ENCODE measurements at places on chromosomes 1 and 21.

GRCh38 chr1:15188678-15189077 is 35.1 kb downstream of the TMEM51 start:
- DNase-seq, result no peak

DNA sequence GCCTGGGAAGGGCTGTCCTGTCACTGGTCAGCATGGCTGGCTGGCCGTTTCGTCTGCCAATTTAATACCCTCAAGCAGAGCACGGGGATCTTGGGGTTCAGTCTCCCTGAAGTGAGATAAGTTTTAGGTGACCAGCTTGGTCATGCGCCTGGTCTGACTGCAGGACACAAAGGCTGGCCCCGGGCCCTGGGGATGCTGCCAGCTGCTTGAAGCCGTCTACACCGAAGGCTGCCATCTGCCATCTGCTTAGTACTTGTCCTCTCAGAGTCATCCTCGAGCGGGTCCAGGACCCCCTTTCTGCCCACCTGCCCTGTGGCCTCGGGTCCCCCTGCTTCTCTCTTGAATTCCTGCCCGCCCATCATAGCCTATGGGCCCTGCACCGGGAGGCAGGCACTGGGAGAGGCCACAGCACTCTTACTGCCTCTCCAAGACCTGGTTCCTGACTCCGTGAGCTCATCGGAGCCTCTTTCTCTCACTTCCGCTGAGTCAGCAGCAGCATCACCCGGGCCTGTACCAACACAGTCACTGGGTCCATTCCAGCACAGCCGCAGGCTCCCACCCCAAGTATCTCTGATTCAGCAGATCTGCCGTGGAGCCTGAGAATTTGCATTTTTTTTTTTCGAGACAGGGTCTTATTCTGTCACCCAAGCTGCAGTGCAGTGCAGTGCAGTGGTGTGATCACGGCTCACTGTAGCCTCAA is 7.0 kb downstream of the FBLIM1 start:
- no peak for DNase-seq

DNA sequence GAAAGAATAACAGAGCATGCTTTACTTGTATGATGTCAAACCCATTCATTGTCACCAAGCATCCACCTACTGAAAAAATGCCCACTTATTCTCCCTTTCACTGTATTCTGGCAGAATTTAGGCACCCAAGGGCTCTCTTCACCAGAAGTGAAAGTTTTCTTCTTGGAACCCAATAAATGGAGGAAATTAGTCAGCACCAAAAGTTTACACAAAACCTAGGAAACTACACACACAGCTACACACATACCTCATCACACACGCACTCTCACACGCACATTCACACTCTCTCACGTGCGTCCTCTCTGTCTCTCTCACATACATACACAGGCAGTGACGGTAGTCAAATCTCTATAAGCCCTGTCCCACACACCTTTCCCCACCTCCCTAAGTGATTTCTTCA is 37.6 kb downstream of the MCOLN2 start:
- DNase-seq, result no peak

DNA sequence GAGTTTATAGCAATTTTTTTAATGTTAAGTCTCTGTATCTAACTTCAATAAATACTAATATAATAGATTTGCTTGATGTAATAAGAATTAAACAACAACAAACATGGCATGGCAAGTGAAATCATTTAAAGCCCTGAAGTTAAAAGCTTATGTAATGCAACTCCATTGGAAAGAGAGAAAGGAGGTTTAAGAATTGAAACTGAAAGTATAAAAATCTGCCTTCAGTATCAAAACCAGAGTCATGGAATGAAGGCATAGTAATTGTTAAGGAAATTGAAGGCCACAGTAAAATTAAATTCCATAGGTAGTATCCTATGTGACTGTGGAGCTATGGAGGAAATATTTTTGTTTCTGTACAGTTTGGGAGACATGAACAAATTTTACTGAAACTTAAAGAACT is 55.1 kb downstream of the PRDX6 start:
- DNase-seq, result no peak

DNA sequence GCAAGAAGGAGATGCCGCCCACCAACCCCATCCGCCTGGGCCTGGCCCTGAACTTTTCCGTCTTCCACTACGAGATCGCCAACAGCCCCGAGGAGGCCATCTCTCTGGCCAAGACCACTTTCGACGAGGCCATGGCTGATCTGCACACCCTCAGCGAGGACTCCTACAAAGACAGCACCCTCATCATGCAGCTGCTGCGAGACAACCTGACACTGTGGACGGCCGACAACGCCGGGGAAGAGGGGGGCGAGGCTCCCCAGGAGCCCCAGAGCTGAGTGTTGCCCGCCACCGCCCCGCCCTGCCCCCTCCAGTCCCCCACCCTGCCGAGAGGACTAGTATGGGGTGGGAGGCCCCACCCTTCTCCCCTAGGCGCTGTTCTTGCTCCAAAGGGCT is 732 bp downstream of the SFN start:
- DNase-seq, result no peak

DNA sequence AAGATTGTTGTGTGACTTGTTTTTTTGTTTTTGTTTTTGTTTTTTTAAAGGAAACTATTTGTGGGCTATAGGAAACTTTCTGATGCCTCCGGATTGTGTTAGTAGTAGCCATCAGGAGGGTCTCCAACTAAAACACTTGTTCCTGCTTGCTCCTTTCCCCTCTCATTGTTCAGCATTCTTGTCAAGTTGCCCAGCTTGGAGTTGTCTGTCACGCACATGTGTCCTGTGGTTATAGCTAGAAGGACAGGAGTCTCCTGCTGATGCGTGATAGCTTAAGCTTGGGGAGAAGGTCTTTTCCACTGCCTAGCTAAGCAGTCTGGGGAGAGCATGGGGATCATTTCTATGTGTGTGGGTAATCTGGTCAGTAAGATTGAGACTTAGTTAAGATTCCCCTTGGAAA is 3.2 kb upstream of the LYPLA2 start:
- DNase-seq, result no peak

- no peak for DNase-seq
Observed at GRCh38 chr1:245604979-245605378, 450.2 kb downstream of the KIF26B start.

DNA sequence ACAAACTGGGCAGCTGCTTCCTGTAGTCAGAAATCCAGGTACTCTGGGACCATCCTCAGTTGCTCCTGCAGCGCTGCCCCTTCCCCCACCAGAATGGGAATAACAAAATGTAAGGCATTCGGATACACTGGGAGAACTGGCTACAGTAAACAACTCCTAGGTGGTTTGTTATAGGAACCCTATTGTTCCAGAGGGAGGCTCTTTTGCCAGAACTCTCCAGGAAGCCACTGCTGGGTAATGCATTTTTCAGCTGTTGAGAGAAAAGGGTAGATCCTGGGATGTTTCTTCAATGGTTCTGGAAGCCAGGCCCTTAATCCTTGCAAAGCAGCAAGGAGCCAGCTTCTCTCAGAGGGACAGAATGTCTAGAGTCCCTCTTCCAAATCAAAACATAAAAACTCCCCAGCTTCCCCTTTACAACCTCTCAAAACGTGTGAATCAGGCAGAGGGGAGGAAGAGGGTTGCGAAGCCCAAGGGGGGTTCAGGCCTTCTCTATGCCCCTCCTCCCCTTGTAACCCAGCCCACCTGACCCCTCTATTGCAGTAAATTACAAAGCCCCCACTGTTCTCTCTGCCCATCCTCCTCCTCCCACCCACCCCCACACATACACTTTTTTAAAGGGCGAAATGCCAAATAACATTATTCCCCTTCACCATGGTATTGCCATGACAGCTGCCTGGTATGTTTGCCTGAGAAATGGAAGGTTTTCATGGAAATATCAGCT is 29.1 kb downstream of the PLPP3 start:
- DNase-seq, result no peak

- DNase-seq, result no peak
Observed at GRCh38 chr21:42677339-42678321, 24.2 kb downstream of the PDE9A start.

DNA sequence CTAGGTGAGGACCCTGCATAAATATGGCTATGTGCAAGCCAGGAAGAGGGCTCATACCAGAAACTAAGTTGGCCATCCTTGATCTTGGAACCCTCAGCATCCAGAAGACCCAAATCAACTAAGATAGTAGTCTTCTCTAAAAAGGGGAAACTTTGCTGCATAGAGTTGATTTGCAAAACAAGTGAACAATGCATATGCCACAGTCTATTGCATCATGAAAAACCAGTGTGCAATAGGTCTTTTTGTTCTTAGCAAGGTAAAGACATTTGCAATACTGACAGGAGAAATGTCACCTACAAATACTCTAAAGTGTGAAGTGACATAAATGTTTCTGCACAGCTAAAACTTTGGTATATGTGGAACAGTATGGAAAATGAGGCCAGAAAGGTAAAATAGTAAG is 2.0 kb upstream of the IFI16 start:
- no peak for DNase-seq

DNA sequence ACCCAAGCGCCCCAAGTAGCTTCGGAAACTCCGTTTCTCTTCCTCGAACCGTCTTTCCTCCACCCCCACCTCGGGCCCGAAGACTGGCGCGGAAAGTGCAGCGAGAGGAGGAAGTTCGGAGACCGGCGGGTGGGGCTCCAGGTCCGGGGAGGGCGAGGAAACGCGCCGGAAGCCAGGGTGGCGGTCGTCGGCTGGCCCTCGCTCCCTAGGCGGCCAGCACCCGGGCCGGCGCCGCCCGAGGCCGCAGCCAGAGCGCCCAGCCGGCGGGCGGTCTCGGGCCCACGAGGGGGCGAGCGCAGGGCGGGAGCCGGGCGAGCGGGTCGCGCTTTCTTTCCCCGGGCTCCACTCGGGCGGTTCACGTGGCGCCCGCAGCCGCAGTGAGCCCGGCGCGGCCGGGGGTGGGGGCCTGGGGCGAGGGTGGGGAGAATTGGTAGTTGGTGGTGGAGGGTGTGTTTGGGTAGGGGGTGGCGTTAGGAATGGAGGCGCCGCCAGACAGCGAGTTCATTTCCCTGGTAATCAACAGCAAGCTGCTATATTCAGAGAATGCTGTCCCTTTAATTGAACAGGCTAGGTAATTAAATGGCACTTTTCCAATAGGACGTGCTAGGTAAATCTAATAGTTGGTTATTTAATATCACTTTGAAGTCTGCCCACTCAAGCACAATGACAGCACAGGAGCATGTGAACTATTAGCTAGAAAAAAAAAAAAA is 6.7 kb downstream of the LMO4 start:
- peak; percentile 54 for DNase-seq

DNA sequence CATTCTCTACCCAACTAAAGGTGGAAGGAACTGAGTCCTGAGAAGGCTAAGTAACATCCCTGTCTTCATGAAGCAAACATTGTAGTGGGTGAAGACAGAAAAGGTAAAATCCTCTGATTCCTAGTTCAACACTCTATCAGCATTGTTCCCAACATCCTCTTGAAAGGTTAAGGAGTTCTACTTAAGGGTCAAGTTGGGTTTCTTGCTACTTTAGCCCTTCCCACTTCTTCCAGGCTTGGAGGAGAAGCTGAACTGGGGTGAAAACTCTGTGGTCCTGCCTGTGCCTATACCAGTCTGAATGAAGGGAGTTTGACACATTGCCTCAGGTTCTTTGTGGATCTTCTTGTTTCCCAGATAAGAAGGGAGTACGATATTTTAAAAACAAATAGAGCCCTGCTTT is 54.1 kb downstream of the ATP2B4 start:
- DNase-seq, result no peak

DNA sequence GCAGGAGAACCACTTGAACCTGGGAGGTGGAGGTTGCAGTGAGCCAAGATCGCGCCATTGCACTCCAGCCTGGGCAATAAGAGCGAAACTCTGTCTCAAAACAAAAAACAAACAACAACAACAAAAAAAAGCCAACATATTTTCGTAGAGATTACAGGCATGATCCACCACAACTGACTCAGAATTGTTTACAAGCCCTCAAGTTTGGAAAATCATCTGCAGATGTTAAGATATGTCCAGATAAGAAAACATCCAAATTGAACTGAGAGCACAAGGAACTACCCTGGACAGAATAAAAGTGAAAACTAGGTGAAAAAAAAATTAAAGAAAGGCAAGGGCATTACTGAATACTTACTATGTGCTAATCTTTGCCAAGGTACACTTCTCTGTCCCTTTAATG is 89.8 kb upstream of the WLS start:
- DNase-seq, result no peak

- DNase-seq, result no peak
Observed at GRCh38 chr21:36524477-36524876, 44.6 kb upstream of the CLDN14 start.

- DNase-seq, result no peak
Observed at GRCh38 chr1:177423090-177423489, 252.3 kb downstream of the BRINP2 start.

GRCh38 chr1:89546082-89546889 is 21.7 kb downstream of the LRRC8B start:
- DNase-seq, result no peak

DNA sequence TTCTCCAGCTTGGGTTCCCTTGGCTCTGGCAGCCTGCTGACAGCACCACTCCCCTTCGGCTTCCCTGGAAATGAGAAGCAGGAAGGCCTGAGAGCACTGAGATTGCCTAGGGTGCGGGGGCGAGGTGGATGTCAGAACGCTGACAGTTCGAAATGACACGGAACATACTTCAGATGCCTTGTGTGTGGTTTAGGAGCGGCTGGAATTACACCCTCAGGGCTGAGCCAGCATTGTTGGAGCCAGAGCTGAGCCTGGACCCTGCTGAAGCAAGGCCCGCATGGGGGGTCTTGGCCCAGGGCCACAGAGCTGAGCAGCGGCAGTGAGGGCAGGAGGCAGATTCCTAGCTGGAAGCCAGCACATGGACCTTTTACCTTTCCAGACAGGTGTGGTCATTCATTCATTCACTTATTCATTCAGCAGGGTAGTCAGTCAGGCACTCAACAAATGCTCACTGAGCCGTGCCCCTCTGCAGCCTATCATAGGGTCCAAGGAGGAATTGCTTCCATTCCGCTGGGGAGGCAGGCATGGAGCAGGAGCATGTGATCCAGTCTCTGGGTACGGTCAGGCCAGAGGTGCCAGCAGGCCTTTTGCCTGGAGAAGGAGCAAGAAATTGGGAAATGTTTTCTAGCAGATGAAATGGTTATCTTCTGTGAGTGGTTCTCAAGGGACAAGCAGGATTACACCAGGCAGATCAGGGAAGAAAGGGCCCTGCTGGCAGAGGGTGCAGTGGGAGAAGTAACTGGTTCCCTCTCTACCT is 6.6 kb upstream of the FOXE3 start:
- no peak for DNase-seq

DNA sequence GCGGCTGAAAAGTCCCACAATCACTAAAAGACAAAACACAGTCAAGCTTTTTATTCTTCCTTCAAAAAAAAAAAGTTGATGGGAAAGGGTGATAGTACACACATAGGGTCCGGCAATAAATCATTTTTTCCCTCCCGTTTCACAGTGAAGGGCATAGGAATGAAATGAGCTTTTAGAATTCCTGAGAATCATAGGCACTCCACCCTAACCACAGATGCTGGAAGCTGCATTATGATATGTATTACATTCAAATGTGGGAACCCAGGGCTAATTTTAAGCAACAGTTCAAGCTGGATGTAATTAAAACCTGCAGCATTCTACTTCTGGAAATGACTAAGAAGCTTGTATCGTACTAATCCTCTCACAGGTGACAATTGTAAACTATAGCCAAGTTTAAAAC is 75.7 kb upstream of the KCNJ15 start:
- no peak for DNase-seq

- no peak for DNase-seq
Observed at GRCh38 chr1:48735796-48736195, 40.9 kb downstream of the BEND5 start.
